ENCODE measurements at places on chromosomes 16 and 17. TPM values are rescaled to one million over a fixed set of nuclear protein-coding genes. Genes with fewer than 3 reads are reported as not detected.

- DNase-seq = no peak
Measured at GRCh38 chr16:9177861-9178260, 86.4 kb downstream of the HAPSTR1 start.

DNA sequence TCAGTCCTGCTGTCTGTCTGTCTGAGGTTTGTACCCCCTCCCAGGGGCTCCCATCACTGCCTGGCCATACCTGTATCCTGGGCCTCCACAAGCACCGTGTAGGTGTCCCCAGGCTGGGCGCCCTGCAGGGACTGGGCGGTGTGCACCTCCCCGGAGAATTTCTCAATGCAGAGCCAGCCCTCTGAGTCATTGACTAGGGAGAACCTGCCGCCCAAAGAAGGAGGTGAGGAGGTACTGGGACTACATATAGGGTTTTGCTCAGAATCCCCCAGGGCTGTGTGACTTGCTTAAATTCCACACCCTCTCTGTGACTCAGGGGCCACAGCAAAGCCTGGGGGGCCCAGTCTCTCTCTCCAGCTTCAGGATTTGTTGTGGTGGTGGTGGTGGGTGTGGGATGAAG lies 7.6 kb downstream of the CDH16 start:
- DNase-seq = no peak

Gene TVP23C
- 20.6 TPM for polyA plus RNA-seq

Gene ITGA3
- 97.3 TPM for polyA plus RNA-seq

All from left kidney (tissue), 8 donors.